NCI-H526 treated with DMSO at 0.1 percent for 48 hours (cell line): ENCODE measurements at places on chromosomes 7 and 10.

DNA sequence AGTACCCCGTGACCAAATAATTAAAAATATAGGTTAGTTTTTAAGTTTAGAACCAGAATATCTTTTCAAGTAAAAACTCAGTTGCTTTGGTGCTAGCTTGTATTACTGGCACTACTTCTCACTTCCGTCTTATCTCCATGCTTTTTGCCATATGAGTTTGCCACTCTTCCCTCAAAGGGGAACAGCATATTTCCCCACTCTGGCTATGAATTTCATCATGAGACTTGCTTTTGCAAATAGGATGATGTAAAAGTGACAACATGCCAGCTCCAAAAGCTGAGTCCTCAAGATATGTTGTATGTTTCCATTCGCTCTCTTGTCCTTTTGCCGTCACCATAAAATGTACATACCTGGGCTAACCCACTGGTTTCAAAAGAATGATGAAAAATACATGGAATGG lies 178.1 kb upstream of the SEMA3A start:
- no peak for DNase-seq

- no peak for DNase-seq
Measured at GRCh38 chr10:33098951-33099663, 141.1 kb upstream of the ITGB1 start.

- no peak for DNase-seq
Measured at GRCh38 chr7:16801579-16801978, 3.2 kb downstream of the AGR2 start.

DNA sequence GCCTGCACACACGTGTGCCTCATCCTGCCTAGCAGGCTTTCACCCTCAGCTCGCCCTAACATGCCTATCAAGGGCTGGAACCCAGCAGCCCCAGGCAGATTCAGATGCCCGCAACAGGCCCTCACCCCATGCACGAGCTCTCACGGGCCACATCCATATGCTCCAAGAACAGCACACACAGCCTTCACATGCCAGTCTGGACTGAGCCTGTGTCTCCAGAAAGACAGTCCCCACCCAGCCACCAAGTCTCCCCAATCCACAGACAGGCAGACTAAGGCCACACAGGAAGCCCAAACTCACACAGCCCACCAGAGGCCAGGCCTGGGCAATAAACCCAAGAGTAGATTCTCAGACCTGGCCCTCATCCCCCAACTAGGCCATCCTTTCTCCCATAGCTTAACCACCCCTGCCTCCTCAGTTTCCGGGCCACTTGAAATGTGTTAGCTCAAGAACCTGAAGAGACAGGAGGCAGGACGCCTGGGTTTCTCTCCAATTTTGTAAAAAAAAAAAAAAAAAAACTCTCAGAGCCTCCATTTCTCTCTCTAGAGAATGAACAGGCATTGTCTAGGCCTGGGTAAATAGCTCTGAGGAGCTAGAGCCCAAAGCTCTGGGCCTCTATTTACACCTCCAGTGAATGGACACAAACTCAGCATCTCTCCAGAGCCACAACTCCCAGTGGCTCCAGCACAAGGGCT lies 6.8 kb downstream of the LDB1 start:
- no peak for DNase-seq

DNA sequence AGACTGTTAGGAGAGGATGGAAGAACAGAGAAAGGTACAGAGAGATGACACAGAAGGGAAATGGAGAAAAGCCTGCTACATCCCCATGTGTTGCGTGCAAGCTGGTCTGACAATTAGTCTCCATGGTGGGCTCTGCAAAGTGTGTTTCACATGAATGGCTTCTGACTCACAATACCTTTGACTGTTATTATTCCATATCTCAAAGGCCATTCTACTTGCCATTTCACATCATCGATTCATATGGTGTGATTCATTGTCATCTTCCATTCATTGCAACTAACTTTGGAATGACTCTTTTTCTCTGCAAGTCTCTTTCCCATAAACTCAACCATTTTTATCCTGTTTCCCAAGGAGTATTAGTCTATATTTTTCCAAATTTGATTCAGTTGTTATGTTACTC lies 208.9 kb upstream of the INHBA start:
- DNase-seq: no peak

GRCh38 chr7:144519925-144520324 lies 116.4 kb upstream of the NOBOX start:
- no peak for DNase-seq

DNA sequence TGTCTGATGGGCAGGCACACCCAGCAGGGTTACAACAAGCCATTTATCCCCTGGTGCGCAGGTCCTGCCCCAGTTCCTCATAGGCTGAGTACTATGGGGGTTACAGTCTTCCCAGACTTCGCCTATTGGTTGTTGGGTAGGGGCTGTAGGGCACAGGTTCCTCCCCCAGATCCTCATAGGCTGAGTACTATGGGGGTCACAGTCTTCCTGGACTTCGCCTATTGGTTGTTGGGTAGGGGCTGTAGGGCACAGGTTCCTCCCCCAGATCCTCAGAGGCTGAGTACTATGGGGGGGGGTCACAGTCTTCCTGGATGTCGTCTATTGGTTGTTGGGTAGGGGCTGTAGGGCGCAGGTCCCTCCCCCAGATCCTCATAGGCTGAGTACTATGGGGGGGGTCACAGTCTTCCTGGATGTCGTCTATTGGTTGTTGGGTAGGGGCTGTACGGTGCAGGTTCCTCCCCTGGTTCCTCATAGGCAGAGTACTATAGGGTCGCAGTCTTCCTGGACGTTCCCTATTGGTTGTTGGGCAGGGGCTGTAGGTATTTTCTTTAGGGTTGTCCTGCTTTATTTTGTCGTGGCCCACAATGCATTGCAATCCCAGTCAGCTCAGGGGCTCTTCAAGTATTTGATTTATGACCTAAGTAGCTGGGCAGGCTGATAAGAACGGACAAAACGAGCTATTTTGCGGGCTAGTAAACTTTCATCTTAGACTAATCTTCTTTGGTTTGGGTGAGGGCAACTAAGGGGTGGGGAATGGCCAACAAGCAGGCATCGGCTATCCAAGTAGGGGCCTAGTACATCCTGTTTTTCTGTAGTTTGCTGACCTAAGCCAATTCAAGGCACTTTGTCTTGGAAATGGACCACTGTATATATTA lies 3.4 kb downstream of the LRRC27 start:
- no peak for DNase-seq

DNA sequence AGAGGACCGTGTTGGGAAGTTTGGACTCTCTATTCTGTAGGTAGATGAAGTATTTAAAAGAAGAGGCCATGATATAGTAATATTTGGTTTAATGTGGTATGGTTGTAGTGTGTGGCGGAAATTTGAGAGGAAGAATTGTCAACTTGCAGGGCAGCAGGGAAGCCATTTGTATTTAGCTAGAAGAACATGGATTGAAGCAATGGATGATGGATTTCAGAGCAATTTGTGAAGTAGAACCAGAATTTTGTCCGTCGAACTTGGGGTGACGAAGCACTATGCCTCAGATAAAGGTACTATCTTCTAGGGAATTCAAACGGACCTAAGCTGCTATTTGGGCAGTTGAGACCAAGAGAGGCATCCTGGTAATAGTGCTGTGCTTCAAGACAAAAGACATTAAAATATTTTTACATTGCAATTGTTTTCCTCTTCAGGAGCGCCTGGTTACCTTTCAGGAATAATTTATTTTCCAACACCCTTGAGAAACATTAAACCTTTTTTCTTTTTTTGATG lies 615 bp upstream of the WBP1L start:
- DNase-seq: no peak

DNA sequence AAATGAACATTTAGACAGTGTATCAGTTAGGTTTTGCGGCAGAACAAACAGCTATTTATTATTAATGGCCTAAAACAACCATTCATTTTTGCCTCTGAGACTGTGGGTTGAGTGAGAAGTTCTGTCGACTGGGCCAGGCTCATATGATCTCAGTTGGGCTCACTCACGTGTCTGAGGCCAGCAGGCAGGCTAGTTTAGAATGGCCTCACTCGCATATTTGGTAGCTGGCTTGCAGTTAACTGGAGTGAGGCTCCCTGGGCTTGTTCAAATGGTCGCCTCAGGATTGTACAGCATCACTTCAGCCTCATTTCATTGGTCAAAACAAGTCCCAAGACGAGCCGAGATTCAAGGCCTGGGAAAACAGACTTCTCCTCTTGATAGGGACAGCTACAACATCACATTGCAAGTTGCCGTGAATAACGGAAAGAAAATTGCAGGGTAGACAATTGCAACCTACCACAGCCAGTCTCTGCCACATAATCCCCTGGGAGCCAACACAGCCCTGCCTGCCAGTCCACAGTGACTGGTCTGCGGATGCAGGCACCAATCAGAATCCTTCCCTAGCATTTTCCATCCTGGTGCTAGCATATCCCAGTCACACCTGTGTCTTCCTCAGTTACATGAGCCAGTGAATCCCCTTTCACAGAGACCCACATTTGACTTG lies 23.1 kb upstream of the PPIF start:
- DNase-seq: no peak

DNA sequence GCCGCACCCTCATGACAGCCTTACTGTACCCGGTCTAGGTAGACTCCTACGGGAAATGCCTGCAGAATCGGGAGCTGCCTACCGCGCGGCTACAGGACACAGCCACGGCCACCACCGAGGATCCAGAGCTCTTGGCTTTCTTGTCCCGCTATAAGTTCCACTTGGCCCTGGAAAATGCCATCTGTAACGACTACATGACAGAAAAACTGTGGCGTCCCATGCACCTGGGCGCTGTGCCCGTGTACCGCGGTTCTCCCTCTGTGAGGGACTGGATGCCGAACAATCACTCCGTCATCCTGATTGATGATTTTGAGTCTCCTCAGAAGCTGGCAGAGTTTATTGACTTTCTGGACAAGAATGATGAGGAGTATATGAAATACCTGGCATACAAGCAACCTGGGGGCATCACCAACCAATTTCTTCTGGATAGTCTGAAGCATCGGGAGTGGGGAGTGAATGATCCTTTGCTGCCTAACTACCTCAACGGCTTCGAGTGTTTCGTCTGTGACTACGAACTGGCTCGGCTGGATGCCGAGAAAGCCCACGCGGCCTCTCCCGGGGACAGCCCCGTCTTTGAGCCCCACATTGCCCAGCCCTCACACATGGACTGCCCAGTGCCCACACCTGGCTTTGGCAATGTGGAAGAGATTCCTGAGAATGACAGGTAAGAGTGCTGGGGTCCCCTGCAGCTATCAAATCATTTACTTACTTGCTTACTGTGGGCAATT lies 8.5 kb upstream of the CHCHD1 start:
- no peak for DNase-seq

DNA sequence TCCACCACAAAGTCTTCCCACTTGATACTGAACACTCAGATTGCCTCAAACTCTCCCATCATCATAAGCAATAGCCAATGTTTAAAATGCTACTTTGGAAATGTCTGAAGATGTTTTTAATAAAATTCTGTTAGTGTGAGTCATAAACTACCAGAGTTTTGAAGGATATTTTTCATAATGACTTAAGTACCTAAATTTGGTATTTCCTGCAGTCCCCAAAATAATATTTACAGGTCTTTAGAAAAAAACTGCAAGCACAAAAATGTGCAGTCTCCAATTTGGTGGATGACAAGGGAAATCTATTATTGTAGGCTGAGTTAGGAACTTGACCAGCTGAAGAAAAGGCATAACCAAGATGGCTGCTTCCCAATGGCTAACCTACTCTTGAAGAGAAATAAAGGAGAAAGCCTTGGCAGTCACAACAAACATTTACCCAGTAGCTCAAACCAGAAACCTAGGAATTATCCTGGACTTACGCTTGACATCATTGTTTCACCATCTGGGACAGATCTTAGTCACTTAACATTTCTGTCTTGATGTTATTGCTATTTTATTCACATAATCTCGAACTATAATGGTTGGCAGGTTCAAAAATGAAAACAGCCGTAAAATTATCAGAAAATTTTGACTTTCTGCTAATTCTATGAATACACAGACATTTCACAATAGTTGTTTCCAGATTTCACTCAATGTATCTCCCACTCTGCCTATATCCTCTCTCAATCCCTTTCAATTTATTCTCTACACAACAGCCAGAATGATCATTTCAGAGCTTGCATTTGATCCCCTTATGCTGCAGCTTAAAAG lies 111.2 kb upstream of the STEAP1B start:
- DNase-seq: no peak

DNA sequence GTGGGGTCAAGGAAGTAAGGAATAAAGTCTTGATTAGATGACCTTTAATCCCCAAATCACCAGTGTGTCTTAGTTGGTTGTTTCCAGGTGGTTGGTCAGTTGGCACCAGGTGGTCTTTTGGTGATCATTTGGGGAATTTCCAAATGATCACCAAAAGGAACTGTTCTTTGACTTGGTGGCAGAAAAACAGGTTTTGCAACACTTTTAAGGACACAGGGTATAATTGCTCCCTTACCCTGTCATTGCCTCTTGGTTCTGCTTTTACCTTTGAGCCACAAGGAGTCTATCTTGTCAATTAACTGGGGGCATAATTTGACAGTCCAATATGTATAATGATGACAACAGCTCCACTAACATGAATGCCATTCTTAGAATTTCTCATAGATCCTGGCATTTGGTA lies 104.2 kb downstream of the ADK start:
- DNase-seq: no peak

- DNase-seq: no peak
Measured at GRCh38 chr7:137544453-137545058, 201.0 kb upstream of the PTN start.

GRCh38 chr7:51005074-51005473 lies 222.4 kb upstream of the GRB10 start:
- DNase-seq: no peak

- no peak for DNase-seq
Measured at GRCh38 chr10:36114141-36114540, 472.0 kb upstream of the FZD8 start.

DNA sequence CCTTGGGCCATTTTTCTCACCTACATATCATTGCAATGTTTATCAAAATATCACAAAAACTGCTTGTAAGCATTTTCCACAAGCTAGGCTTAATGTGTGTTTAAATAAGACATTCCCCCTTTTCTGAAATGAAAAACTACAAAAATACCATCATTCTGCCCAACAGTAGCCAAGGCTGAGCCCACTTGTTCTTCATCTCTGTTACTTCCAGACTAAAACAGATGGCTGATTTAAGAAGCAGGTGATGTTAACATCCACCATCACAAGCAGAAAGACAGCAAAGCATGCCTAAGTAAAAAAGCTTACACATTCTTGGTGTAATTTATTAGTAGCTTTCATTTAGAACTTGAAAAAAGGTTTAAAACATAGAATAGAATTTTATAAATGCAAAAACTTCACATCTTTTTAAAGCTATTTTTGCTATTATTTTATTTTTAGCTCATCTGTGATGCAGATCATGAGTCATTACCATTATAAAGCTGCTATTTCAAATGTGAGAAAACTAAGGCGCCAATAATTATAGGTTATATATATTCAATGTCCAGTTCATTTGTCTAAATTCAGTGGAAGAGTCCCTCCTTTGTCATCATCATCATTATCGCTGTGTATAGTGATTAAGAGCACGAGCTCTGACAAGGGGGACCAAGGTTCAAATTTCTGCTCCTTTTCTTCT lies 109.4 kb downstream of the RELN start:
- DNase-seq: no peak

- DNase-seq: no peak
Measured at GRCh38 chr7:64628192-64628591, 37.7 kb upstream of the ZNF107 start.

GRCh38 chr7:156640949-156641485 lies 443 bp downstream of the RNF32 start:
- no peak for DNase-seq
